ENCODE measurements at places on chromosomes 12 and 14.

DNA sequence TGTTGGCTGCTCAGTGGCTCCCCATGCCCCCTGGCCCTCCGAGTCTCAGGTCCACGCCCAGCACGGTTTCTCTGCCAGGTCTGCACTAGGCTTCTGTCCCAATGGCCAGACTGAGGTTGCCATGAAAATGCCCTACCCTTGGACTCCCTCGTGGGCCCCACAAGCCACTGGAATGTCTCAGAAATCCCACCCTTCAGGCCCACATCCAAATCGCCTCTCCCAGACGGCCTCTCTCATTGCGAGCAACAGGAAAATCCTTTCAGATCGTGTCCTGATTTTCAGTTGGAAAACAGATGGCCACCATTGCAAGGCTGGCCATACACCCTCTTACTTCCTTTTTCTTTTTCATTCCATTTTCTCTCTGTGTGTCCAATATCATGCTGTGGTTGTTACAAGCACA, 77.3 kb downstream of the IRF2BPL start:
- DNase-seq = no peak

- no peak for DNase-seq
These were observed 40.0 kb downstream of the OSBPL8 start for GRCh38 chr12:76519538-76519937.

DNA sequence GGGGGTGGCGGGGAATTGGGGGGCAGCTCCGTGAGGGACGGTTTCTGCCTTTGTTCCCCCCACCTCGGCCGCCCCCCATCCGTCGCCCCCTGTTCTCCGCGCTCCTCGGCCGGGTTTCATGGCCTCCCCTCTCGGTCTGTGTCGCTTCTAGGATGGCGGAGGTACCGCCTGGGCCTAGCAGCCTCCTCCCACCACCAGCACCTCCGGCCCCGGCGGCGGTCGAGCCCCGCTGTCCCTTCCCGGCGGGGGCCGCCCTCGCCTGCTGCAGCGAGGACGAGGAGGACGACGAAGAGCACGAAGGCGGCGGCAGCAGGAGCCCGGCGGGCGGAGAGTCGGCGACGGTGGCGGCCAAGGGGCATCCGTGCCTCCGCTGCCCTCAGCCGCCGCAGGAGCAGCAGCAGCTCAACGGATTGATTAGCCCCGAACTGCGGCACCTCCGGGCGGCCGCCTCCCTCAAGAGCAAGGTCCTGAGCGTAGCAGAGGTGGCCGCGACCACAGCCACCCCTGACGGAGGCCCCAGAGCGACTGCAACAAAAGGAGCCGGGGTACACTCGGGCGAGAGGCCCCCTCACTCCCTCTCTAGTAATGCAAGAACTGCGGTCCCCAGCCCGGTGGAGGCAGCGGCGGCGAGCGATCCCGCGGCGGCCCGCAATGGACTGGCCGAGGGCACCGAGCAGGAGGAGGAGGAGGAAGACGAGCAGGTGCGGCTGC, 575 bp downstream of the NAA30 start:
- peak; percentile 32 for DNase-seq

GRCh38 chr12:113698510-113698858, 226.8 kb upstream of the LHX5 start:
- no peak for DNase-seq

- DNase-seq = no peak
These were observed 269.4 kb upstream of the E2F7 start for GRCh38 chr12:77334806-77335205.

DNA sequence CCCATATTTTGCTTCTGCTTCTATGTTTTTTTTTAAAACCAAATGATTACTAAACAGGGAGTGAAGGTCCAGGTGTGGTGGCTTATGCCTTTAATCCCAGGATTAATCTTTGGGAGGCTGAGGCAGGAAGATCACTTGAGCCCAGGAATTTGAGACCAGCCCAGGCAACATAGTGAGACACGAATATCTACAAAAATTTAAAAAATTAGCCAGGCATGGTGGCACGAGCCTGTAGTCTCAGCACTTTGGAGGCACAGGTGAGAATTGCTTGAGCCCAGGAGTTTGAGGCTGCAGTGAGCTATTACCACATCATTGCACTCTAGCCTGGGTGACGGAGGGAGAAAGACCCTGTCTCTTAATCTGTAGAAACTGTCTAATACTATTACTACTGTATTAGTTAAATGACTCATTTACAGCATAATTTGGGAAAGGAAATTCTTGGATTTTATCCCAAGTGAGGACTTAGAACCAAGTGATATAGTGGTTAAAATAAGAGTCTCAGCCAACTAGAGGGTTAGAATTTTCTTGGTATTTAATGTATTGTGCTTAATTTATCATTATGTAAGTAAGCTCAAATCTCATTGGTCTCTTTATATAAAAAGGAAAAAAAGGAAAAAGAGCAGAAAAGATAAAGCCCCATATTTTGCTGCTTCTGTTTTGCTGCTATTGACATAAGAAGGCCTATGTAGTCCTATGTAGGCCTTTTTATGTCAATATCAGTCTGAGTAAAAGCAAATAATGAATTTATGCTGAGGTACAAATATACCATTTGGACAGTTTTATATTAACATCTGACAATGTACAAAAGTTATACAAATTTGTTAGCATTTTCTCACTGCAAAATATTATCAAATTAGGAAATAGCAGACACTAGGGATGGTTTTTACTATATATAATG, 163.4 kb downstream of the RAD51B start:
- DNase-seq = no peak

GRCh38 chr14:46902837-46903236, 251.3 kb upstream of the RPL10L start:
- DNase-seq = no peak

DNA sequence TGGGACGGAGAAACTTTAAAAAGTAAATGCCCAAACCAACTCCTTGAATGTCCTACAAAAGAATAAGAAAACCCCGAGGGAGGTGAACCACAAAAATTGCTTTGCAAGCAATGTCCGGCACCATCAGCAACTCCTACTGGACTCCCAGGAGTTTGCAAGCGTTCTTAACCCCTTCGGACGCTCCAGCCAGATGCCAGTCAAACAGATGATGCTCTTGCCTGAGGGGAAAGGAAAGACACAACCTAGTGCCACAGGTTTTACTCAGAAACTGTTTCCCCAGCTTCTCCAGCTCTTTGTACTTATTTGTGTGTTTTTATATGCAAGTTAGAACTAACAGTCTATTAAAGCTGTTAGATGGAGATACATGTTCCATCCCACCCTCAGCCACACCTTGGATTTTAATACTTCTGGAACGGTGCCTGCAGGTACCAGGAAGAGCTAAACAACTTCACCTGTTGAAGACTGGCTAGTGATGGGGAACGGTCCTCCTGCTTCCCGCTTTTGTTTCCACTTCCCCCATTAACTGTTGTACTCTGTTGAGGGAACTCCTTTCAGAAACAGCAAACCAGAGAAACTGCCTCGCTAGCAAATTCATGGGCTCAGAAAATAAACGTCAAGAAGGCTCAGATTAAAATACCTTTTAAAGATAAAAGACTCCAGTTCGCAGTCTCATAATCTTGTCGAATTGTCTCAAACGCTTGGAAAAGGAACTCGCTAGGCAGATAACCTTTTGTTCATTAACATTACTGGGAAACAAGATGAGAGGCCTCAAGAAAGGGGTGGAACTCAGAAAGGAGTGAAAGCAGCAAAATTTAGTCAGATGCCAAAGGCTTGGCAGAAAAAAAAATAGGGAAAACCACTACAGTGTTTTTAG, 1.1 kb upstream of the FERMT2 start:
- peak; percentile 74 for DNase-seq

DNA sequence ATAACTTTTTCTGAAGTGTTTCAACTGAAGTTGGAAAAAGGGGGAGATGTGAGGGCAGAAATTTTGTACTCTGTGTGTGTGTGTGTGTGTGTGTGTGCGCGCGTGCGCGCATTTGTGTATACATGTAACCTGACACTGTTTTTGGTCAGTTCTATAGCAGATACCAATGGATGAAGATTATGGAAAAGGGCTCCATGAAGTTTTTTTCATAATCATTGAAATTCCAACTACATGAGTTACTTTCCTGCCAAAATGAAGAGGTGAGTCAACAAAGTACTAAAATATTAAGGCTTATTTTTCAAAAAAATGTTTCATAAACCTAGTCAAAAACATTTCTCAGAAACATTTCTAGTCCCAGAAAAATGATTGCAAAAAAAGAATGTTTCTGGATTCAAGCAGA, 25.7 kb upstream of the CERS5 start:
- DNase-seq = no peak

DNA sequence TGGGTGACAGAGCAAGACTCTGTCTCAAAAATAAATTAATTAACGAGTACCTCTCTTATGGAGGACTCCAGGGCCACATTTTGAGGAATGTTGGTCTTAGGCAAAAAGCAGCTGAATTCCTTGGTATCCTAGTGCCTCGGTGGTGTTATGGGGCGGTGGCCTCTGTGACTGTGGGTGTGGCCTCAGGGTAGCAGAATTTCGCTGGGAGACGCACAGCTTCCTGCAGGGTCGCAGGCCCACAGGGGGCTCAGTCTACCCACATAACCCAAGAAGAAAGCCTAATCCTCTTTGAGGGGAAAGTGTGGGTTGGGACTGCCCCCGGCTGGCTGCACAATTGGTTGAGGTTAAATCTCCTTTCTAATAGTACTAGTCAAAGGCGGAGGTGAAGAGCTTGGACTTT, 11.2 kb upstream of the SERPINA4 start:
- no peak for DNase-seq

DNA sequence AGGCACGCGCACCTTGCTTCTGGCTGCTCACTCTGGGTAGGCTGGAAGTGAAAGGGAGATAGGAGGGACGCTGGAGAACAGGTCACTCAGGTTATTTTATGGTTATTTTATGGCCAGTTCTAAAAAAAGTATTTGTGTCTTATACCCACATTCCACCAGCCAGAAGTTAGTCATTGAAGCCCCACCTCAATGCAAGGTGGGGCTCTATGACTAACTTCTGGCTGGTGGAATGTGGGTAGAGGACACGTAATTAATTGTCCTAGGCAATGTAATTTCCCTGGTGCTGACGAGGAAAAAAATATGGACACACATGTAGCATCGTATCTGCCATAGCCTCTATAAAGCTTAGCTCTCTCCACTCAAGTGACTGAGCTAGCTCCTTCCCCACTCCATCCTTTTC, 104.9 kb downstream of the PDZRN4 start:
- DNase-seq = peak; percentile 90

DNA sequence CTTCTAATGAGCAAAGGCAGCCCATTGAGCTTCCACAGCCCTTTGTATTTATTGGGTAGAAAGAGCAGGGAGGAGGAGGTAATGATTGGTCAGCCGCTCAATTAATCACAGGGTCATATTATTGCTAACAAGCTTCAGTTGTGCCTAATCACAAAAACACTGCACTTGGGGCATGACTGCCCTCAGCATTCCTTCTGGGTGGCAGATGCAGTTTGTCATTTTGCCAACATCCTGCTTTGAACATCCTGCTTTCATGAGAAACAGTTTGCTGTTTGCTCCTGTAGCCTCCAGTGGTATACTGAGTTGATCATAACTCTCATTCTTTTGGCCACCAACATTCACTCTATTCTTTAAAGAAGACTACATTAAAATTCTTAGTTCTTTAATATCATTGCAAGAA, 462.9 kb upstream of the MIS18BP1 start:
- DNase-seq = no peak

DNA sequence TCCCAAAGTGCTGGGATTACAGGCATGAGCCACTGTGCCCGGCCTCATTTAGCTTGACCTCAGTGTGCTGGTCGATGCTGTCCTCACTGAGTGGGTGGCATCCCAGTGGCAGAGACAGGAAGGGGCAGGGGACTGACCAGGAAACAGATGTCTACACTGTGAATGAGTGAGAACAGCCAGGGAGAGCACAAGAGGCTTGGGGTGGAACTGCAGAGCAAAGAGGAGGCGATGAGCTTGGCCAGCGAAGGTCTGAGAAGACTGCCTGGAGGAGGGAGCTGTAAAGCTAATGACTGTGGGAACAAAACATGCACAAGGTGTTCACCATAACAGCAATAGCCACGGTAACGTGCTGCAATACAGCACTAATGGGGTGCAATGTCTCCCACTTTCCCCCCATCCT, 57.2 kb upstream of the BEGAIN start:
- no peak for DNase-seq

- no peak for DNase-seq
These were observed 156.7 kb downstream of the KIF26A start for GRCh38 chr14:104294983-104295680.

- no peak for DNase-seq
These were observed 1165.9 kb upstream of the TMEM132C start for GRCh38 chr12:127101076-127101475.

- DNase-seq = no peak
These were observed 6.5 kb downstream of the PDE3A start for GRCh38 chr12:20374795-20375194.

DNA sequence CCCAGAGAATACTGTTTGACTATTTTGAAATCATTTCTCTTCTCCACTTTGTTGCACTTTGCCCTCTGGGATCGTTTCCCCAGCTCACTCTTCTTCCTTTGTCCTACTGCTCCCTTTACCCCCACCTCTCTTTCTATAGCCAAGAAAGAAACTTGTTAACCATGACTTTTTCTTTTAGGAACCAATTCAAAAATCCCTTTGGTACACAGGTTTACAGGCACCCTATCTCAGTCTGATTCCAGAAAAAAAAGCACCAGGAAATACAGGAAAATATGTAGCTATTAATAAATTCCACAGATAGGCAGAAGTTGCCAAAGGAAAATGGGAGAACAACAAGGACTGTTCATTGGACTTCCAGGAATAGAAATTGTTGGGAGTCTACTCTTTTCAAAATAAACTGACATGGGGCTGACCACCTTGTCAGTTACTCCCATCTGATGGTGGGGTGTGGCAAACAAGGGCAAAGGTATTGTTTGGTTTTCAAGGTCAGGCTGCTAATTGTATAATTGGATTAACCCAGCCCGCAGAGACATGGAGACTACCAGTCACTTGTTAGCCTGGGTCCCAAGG, 82.4 kb downstream of the CRADD start:
- DNase-seq = no peak

DNA sequence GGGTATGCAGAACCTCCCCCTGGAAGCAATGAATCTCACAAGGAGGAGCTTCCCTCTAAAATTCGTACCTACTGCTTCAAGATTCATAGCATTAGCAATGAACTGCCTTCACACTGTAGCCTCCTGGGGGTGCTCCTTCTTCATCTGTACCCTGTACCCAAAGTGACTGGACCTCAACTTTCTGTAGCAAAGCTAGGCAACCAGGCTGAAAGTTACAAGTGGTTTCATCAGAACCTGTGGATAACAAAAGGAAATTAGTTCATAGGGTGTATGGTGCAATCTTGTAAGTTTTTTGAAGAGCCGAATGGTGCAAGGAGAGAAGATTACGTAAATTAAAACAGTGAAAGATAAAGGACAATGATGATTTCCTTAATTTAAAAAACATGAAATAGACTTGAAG, 1541.7 kb upstream of the FLRT2 start:
- no peak for DNase-seq

DNA sequence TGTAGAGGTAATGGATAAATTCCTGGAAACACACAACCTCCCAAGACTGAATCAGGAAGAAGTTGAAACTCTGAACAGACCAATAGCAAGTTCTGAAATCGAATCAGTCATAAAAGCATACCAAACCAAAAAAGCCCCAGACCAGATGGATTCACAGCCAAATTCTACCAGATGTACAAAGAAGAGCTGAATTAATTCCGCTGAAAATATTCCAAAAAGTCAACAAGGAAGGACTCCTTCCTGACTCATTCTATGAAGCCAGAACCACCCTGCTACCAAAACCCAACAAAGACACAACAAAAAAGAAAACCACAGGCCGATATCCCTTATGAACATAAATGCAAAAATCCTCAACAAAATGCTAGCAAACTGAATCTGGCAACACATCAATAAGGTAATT, 81.5 kb downstream of the SLC38A4 start:
- no peak for DNase-seq
